ENCODE measurements at places on chromosomes 2 and 18.

DNA sequence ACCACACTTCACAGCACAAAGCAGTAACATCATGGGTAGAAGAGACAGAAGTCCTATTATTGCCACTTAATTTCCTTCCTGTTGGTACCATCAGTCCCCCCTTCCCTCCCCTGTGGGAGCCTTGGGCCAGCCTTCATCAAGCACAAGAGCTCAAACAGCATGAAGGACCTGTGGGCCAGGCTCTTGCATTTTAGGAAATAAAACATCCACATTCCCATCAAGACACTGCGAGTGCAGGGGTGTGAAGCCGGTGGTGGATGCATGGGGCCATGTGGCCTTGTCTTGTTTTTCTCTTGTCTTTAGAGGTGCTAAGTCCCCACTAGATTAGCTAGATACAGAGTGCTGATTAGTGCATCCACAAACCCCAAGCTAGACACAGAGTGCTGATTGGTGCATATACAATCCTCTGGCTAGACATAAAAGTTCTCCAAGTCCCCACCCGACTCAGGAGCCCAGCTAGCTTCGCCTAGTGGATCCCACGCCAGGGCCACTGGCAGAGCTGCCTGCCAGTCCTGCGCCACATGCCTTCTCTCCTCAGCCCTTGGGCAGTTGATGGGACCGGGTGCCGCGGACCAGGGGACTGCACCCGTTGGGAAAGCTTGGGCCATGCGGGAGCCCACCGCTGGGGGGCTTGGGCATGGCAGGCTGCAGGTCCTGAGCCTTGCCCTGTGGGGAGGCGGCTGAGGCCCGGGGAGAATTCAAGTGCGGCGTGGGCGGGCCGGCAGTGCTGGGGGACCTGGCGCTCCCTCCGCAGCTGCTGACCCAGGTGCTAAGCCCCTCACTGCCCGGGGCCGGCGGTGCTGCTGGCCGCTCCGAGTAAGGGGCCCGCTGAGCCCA is 14.7 kb upstream of the PXDN start:
- DNase-seq, result no peak

DNA sequence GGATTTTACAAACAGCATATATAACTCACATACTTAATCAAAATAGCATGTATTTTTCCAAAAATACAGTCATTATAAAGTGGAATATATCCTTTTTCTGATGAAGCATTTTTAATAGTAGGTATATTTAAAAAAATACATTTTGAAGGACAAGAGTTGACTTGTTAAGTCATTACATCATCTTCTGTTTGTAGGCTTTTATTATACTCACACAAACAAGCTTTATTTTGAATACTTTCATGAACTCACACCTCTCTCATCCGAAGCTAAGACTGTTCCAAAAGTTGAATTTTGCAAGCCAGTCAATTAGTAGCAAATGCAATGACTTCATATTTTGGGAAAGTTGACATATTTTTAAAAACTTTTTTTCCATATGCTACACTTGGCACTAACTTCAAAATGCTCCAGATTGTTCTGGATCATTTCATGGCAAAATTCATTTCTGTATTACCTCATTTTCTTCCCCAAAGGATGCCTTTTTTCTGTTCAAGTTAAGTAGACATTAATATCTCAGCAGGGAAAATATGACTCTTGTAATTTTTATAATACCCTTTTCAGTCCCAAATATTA is 68.5 kb upstream of the WDR75 start:
- peak; percentile 48 for DNase-seq

DNA sequence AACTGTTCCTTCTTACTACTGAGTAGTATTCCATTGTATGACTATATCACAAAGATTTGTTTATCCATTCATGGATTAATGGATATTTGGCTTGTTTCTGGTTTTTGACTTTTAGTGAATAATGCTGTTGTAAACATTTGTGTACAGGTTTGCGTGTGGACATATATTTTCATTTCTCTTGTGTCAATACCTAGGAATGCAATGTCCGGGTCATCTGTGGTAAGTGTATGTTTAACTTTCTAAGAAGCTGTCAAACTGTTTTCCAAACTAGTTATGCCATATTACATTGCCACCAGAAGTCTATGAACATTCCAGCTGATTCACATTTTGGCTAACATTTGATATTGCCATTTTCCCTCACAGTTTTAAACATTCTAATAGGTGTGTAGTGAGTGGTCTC is 29.1 kb upstream of the SLC16A14 start:
- DNase-seq, result no peak

GRCh38 chr2:75556679-75557366 is 3.9 kb downstream of the EVA1A start:
- DNase-seq, result no peak

- DNase-seq, result peak; percentile 38
These were observed 91.5 kb upstream of the LPIN2 start for GRCh38 chr18:3104190-3105054.

DNA sequence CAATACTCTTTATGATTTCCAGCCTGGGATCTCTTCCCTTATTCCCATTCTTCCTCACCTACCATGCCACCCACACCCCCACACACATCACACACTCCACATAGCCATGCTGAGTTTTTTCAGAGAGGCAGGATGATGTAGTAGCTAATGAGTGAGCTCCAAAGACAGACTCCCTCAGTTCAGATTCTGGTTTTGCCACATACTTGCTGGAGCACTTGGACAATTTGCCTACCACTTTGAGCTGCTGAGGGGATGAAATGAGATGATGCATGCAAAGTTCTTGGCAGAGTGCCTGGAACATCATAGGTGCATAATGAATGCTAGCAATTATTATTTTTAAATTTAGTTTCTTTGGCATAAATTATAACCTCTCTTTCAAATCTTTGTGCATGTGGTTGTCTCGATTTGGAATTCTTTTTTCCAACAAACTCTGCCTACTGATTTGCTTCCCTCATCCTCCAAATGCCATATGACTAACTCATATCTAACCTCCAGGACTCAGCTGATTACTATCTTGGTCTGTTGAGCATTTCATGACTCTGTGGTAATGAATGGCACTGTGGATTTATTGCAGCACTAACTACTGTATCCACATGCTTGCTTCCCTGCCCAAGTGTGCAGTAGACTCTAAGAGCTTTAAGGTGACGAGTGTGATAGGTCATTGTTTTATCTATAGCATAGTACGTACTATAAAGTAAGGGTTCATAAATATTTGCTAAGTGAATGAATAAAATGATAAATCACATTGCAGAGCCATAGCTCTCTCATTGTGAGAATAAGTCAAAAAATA is 99.1 kb downstream of the TACR1 start:
- DNase-seq, result peak; percentile 82

GRCh38 chr2:118095610-118096009 is 7.3 kb downstream of the INSIG2 start:
- DNase-seq, result no peak

- no peak for DNase-seq
These were observed 196.9 kb downstream of the CTIF start for GRCh38 chr18:48735681-48736255.

DNA sequence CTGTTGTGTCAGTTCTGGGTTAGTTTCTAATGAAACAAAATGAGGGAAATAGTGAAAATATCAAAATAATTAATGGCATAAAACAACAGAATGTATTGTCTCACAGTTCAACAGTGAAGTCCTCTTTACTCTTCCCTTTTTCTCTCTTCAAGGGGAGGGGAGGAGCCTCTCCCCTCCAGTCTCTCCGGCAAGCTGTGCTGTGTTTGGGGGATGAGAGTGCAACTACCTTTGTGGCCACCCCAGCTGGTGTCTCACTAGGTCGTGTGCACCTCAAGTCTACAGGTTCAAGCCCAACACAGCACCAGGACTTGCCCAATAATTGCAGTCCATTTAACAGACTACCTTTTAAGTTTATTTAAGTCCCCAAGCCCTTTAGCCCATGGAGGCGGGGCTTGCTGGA is 271.7 kb upstream of the DOK6 start:
- DNase-seq, result no peak

DNA sequence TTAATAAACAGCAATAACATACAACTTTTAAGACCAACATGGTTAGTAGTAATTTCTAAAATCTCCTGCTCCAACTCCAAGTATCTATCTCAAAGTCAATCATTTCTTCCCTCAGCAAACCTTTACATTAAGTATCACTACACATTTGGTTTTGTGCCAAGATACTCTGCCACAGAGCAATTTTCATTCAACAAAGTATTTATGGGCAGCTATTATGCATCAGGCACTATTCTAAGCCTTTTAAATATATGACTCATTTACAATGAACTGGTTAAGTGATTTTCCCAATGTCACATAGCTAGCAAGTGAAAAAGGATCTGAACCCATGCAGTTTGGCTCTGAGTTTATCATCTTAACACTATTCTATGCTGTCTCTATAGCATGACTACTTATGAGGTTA is 264.3 kb downstream of the NOL4 start:
- DNase-seq, result peak; percentile 1

GRCh38 chr2:240650254-240650965 is 25.1 kb downstream of the GPR35 start:
- no peak for DNase-seq

DNA sequence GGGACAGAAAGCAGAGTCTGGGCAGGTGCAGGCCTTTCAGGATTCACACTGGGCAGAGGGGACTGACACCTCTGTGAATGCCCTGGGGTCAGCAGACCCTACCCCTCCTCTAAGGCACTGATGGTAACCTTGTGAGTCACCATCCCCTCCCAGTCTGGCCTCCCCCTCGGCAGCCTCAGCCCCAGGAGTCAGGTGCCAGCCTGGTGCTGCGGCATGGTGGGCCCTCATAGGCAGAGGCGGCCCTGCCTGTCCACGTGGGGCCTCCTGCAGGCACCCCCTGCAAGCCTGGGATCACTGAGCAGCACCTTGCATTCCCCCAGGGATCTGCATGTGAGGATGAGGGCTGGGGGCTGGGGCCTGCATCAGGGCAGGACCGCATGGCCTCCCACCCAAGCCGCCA is 4.8 kb upstream of the GPR17 start:
- no peak for DNase-seq

- peak; percentile 16 for DNase-seq
These were observed 66.6 kb downstream of the ABCG8 start for GRCh38 chr2:43905371-43905803.

- no peak for DNase-seq
These were observed 53.4 kb upstream of the IL1RL1 start for GRCh38 chr2:102258025-102258385.

- peak; percentile 55 for DNase-seq
These were observed 221.6 kb upstream of the SP5 start for GRCh38 chr2:170493426-170494097.

- peak; percentile 63 for DNase-seq
These were observed 53.1 kb downstream of the ACVR1 start for GRCh38 chr2:157822993-157823392.

DNA sequence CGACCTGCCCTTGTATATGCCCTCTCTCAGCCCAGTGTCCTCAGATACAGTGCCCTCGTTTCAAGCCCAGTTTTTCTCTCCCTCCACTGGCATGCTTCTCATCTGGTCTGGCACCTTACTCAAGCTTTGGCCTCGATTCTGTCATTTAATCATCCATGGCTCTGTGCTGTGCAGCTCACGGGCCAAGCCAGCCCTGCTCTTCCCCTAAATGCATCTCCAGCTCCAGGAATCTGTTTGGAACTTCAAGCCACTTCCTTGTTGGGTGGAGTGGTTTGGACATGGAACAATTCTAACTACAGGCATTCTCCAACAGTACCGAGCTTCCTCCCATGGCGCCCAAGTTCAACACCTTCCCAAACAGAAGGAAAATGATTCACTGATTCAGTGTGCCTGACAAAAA is 76.7 kb upstream of the ZNF397 start:
- no peak for DNase-seq

DNA sequence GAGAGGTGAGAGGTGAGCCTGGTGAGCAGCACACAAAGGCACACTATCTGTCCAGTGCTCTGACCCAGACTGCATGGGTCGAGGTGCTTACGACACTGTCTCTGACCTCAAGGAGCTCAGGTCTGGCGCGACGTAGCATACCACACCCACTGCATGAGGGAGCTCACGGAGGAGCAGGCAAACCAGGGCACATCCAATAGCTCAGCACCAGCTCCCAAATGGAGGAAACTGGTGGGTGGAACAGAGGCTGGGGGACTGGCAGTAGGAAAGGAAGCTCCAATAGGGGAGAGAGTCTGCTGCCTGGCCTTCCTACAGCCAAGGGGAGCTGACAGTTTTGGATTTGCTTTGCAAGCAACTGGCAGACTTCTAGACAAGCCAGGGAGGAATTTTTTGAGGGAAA is 36.3 kb downstream of the CELF4 start:
- DNase-seq, result no peak

DNA sequence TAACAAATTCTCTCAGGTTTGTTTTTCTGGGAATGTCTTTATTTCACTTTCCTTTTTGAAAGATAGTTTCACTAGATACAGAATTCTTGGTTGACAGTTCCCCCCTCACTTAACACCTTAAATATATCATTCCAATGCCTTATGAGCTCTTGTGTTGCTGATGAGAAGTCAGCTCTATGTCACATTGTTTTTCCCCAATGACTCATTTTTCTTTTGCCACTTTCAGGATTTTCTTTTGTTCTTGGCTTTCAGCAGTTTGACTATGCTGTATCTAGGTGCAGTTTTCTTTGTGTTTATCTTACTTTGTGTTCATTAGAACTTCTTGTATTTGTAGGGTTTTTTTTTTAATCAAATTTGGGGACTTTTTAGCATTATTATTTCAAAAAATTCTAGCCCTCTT is 5.6 kb upstream of the RALBP1 start:
- no peak for DNase-seq

GRCh38 chr2:110101280-110101844 is 14.3 kb downstream of the MALL start:
- DNase-seq, result peak; percentile 100

- no peak for DNase-seq
These were observed 154.9 kb downstream of the DTNA start for GRCh38 chr18:34864836-34865497.

GRCh38 chr18:8625461-8626092 is 16.3 kb downstream of the RAB12 start:
- DNase-seq, result no peak

DNA sequence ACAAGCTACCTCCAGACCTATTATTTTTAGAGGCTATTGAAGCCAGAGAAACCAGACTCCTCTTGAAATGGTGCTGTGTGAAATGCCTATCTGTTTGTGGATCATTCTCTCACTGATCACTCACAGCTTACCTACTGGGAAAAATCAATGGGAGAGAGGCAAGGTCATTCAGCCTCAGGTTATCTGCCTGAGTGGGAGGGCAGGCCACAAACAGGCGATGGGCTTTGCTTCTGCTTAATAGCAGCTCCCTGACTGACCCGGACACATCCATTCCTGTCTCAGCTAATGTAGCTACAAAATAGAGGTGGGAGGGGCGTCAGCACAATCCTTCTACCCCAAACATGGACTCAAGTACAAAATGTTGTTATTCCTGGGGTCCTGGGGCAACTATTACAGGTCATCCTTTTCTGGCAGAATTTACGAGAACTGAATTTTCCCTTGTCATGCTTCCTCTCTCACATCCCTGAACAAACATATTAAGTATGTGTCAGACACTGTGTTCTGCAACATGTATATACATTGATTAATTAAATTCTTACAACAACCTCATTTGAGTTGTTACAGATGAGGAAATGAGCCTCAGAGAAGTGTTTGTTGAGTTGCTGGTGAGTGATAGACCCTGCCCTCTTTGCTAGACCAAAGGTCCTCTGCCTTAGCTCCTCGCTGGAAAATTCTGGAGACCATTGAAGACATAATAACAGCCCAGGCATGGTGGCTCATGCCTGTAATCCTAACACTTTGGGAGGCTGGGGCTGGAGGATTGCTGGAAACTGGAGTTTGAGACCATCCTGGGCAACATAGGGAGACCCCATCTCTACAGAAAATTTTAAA is 60.5 kb downstream of the CDK15 start:
- DNase-seq, result no peak

Data from fibroblast of skin of back (primary cell).